ENCODE measurements at places on chromosomes 11 and 22.

DNA sequence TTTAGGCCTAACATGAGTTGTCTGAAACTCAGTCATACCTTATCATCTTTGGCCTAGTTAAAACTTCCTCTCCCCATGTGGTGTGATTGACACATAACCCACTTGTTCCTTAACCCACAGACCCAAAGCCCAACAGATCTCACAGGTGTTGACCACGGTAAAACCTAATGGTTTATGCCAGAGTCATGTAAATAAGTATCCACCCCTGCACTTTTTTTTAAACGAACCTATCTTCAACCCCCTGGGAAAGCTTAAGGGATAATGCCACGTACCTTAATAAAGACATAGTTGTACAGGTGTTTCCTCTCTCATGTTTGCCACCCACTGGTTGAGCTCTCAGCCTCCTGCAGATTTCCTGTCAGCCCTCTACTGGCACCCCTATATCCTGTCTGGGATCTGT lies 709.3 kb upstream of the CCDC179 start:
- DNase-seq = no peak

DNA sequence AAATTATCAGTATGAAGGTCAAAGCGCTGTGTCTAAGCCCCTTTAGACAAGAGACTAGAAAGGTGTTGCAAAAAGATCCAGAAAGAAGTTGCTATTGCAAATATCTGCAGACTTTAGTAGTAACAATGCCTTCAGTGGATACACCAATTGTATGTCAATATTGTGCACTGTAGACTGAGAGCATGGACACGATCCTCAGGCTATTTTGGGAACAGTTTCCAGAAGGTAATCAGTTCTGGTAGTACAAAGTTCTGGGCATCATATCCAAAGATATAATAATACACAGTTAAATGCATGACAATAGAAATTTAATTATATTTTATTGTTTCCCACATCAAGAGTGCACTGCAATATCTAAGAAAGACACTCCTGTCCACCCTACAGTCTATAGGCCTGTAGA lies 84.1 kb upstream of the LUZP2 start:
- no peak for DNase-seq

DNA sequence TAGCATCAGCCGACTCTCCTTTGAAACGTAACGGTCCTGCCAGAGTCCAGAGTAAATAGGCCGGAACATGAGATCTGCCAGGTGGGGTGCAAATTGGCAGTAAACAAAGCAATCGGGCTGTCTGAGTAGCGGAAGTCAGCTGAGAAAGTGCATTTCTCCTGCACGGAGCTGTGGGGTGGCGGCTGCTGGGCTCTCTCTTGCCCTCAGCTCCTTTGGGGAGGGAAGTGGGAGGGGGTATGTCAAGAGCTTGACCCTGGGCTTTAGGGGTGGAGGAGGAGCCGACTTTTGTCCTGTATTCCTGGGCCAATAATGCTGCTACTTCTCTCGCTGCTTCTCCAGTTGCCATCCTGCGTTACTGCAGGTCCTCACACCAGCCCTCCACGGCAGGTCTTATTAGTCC lies 11.6 kb downstream of the GRIK4 start:
- no peak for DNase-seq

DNA sequence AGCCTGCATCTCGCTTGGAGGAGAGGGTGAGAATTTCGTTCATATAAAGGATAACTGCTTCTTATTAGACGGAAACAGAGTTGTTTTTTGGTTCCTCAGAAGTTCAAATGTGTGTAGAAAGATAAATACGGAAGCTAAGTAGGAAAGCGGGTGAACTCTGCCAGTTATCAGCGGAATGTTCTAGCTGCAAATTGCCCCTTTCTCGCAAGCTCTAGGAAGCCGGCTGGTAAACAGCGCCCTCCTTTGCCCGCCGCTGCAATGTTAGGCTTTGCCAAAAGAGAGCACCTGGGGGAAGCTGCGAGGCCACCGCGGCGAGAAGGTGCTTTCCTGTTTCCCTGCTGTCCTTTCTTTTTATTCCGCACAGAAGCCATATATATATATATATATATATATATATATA lies 67.0 kb downstream of the IGLL5 start:
- no peak for DNase-seq

- no peak for DNase-seq
Observed at GRCh38 chr11:7694235-7694634, 12.0 kb downstream of the OVCH2 start.

GRCh38 chr22:24189249-24190158 lies 8.2 kb downstream of the SUSD2 start:
- peak; percentile 65 for DNase-seq

- DNase-seq = no peak
Observed at GRCh38 chr11:27910186-27910931, 197.6 kb downstream of the KIF18A start.

DNA sequence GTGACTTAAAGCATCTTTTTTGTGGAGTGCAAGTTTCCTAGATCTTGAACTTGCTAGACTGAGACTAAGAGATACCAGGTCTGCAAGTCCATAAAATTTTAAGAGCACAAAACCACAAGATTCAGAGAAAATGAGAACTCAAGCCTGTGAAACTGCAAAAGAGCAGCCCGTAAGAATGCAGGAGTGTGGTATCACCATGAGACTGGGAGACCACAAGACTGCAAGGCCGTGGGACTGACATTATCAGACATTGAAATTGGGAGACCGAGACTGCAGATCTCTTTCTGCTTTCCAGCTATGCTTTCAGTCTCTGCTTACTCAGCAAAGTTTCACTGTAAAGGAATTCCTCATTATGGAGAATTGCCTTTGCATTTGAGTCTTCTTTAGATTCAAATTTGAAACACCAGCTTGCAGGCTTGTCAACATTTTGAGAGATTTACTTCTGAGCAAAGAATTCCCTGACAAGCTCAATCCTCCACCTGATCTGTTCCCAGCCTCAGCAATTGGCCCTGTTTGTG lies 621.2 kb downstream of the KCNA4 start:
- DNase-seq = no peak

DNA sequence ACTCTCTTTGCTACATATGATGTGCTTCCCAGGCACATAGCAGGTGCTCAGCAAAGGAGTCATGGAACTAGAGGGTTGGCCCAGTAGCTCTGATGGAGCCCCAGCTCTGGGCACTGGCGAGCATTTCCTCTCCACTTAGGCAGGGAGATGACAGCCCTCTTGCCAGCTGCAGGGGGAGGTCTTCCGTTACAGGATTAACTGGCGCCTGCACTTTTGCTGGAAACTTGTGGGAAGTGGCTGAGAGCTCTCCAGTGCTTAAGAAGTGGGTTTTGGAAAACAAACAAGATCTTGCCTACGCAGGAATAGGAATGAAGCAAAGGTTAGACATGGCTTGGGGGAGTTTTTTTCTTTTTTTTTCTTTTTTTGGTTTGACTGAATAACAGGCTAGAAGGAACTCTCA lies 75.5 kb downstream of the MICAL2 start:
- no peak for DNase-seq

DNA sequence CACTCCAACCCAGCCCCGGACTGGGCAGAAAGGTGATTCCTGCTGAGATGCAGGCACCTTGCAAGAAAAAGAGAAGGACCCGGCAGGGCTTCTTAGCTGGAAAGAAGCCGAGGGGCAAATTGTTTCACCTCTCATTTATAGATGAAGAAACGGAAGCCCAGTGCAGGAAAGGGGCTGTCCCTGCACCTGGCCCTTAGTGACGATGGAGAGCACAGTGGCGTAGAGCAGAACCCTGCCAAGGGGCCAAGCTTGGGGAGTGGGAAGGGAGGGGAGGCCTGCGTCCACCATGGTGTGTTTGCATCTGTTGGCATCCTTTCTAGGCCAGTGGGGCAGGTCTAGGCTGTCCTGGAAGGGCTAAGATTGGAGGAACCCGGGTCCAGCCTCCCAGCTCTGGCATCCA lies 7.8 kb upstream of the MS4A15 start:
- no peak for DNase-seq

DNA sequence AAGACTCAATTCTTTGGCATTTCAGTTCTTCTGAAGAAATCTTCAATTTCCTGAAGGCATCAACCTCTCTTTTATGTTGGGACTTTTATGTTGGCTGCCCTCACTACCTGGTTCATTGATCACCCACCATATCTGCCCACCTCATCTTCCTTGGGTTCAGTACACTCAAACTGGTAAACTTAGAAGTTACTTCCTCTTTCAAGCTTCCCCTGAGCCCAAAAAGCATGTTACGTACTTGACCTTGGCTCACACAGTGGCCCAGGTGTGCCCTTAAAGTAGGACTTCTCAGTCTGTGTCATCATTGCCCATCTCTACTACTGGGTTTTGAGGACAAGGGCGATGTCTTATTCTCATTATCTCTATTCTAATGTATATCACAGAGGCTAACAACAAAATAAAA lies 86.1 kb downstream of the GRIA4 start:
- DNase-seq = no peak

DNA sequence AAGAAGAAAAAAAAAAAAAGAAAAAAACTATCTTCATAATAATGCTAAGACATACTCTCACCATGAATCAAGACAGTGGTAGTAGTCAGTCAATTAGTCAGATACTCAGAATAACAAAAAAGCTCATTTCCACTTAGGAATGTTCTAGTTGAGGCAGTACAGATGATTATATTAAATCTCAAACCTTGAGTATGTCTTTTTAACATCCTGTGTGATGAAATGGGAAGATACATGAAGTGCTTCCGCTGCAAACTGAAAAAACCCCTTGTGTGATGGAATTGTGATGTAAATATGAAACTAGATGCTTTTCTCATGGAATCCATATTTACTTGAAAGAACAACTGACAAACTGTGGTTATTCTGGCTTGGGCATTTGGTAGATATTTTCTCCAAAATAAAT lies 13.7 kb downstream of the AMOTL1 start:
- DNase-seq = no peak

GRCh38 chr11:122108192-122108799 lies 7.7 kb downstream of the BLID start:
- peak; percentile 53 for DNase-seq

DNA sequence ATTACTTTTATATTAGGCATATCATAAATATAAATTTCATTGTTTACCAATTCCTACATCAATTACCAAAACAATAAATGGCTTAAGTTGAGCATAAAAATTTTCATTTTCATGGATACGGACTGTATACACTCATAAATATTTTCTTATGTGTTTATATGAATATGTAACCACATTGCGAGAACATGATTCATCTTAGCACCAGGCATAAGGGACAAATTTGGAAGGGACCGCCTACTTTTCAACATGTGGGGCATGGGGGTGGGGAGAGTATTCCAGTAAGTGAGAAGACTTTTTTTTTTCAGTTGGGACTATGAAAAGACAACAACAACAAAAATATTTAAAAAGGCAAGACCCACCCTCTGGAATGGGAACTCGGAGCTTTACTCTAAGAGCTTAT lies 296.1 kb downstream of the RAB38 start:
- DNase-seq = no peak

DNA sequence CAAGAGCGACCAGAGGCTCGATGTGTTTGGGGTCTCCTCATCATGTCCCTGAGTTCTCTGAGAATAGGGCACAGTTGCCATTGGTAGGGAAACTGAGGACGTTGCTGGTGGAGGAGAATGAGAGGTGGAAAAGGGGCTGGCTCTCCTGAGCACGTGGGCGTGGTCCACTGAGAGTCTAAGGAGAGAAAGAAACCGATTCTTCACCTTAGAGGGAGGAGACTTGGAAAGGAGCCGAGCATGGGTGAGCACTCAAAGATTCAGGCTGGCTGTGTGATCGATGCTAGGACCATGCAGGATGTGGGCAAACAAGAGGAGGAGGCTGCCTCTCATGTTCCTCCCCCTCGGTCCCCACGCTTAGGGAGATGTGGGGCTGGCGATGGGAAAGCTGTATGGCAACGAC lies 19.8 kb upstream of the TLCD5 start:
- DNase-seq = no peak

- DNase-seq = no peak
Observed at GRCh38 chr11:44811841-44812448, 85.2 kb downstream of the TSPAN18 start.

GRCh38 chr11:65776196-65776595 lies 4.6 kb downstream of the AP5B1 start:
- no peak for DNase-seq

GRCh38 chr22:19880786-19881569 lies 26.3 kb upstream of the GNB1L start:
- peak; percentile 55 for DNase-seq

DNA sequence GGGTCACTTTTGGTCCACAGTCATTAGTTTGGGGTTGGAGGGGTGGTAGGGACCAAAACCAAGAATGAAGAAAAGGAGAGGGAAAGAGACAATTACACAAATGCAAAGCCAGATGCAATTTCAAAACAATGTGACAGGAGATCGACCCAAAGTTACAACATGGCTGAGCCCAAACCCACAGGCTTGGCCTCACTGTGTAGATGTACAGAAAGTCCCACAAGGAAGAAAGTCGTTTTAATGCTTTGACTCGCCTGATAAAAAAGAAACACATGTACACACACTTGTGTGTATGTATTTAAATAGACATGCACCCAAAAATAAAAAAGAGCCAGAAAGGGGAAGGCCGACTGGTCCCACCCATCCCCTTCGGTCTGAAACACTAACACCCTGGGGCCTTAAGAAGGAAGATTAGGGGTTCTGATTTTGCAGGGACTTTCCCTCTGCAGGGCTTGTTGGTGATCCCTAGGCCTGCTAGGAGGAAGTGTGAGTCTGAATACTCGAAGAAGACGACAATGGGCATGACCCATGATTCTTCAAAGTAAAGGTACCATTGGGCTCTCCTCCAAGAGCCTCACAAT lies 104.1 kb downstream of the ETS1 start:
- no peak for DNase-seq

- DNase-seq = no peak
Observed at GRCh38 chr22:50613291-50613981, 12.8 kb downstream of the MAPK8IP2 start.

GRCh38 chr11:11569936-11570491 lies 51.8 kb downstream of the GALNT18 start:
- DNase-seq = no peak

DNA sequence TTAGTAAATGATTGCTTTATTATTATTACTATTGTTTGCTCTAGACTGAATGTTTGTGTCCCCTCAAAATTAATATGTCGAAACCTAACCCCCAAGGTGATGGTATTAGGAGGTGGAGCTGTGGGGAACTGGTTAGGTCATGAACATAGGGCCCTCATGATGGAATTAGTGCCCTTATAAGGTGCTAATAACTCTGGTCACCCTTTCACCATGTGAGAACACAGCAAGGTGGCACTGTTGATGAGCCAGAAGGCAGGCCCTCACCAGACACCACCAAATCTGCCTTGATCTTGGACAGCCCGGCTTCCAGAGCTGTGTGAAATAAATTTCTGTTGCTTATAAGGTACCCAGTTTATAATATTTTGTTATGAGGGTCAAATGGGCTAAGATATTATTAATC lies 95.8 kb downstream of the BDNF start:
- no peak for DNase-seq

GRCh38 chr11:91230647-91231046 lies 994.0 kb upstream of the FAT3 start:
- no peak for DNase-seq

- DNase-seq = no peak
Observed at GRCh38 chr22:32615874-32616564, 141.4 kb downstream of the FBXO7 start.

GRCh38 chr22:49208768-49209252 lies 618.9 kb downstream of the BRD1 start:
- DNase-seq = peak; percentile 30

GRCh38 chr11:93686812-93687211 lies 25.3 kb downstream of the CEP295 start:
- DNase-seq = no peak
